ENCODE measurements at places on chromosomes 12 and 14.
A peak's percentile ranks its signal among the peaks of the same experiment; 100 is the strongest.

DNA sequence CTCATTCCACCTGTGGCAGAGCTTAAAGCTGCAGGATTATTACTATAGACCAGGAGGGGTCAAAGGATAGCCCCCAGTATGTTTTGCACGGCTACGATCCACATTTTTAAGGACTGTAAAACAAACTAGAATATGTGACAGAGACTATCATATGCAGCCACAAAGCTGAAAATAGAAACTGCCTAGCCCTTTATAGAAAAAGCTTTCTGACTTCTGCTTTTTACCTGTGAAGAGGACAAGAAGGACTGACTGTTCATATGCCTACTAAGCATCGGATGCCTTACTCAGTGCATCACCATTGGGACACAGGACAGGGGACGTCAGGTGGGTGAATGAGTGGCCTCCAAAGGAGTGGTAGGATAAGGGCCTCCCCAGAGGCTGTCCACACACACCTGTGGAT is 29.8 kb downstream of the SPTB start:
- no peak for DNase-seq

DNA sequence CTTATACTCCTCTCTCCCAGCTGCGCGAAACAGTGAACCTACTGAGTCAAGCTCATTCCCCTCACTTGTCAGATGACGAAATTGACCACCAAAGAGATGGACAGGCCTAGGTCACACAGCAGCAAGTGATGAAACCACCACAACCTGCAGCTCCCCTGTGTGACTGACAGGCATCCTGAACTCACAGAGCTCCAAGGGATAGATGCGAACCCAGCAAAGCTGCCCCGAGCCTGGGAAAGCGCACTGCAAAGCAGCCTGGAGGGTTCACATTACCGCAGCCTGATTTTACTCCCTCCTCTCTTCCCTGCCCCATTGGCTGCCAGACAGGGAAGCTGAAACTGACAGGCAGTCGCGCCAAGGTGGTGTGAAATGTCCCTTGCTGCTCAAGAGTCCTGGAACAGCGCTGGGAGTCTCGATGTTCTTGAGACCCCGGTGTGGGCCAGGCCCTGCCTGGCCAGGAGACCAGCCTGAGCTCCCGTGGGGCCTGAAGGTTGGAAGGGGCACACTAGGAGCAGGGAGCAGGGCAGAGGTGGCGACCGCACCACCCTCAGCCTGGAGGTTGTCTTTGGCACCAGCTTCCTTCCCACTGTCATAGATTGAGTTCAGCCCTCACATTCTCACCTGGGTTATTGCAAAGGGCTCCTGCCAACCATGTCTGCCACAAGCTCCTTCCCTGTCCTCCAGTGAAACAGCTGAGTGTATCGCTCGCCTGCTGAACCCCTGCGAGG is 36.3 kb downstream of the SNRNP35 start:
- DNase-seq, result no peak

- DNase-seq, result no peak
Measured at GRCh38 chr14:96039633-96040311, 610 bp downstream of the C14orf132 start.

DNA sequence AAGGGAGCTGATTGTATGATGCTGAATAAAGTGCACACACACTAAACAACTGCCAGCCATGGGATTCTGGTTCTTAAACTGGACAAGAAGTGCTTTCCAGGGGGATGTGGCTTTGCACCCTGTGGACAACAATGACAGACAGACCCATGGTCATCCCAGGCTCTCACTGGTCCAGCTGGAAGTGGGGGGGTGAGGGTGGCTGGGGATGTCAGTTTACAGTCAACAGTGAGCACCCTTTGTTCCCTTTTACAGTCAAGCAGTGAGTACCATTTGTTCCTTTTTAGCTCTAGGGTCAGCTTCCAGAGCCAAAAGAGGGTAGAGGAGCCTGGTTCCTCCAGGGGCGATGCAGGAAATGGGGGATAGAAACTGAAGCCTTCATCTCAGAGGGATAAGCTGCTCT is 100.7 kb downstream of the SMOC1 start:
- DNase-seq, result no peak

- peak; percentile 17 for DNase-seq
Measured at GRCh38 chr14:61671082-61671481, 24.2 kb upstream of the HIF1A start.

- no peak for DNase-seq
Measured at GRCh38 chr14:53384073-53384472, 230.9 kb upstream of the DDHD1 start.

- no peak for DNase-seq
Measured at GRCh38 chr12:41362510-41362909, 174.4 kb downstream of the PDZRN4 start.

DNA sequence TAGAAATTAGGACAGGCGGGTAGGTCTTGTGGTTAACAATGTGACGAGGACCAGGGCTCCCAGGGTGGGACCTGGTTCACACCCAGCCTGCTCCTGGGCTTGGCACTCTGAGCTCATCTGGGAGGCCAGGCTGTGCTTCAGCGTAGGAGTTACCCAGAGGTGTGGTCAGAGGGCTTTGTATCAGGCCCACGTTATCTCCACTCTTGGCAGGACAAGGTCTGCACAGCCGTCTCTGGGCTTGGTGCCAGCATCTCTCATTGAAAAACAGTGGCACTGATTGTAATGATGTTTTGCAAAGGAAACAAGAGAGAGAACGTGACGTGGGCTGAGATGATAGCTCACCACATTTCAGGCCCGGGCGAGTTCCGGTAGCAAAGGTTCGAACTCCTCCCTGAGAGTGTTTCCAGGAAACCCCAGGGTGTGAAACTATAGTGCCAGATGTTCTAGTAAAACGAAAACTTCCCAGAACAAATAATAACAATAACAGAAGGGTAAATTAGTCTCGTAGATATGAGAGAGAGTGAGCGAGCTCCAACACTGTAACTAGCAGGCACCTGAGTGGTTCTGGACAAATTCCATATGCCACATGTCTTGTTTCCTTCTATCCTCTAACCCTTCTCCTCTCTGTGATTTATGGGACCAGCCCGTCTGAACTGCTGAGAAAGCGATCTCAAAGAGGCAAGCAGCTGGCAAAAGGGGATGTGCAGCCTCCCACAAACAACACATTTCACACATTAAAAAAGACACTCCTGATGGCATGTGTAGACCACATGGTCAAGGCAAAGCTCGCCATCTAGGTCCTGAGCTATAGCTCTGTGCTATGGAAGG is 227.3 kb downstream of the KTN1 start:
- peak; percentile 80 for DNase-seq

DNA sequence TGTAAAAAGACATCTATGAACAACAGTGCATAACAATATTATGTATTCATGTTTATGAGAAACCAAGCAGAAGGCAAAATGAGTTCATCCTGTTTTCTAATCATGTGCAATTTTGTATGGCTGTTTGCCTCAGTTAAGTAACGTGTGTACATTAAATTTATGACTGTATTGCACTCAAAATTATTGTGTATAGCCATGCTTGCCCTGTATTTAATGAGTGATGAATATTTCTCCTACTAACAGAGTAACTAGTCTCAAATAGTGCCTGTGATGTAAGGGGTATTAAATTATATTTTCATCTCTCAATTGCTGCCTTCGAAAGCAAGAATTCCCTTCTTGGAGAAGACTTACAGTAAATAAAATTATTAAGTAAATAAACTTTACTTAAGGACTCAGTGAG is 154.2 kb downstream of the NOVA1 start:
- no peak for DNase-seq

DNA sequence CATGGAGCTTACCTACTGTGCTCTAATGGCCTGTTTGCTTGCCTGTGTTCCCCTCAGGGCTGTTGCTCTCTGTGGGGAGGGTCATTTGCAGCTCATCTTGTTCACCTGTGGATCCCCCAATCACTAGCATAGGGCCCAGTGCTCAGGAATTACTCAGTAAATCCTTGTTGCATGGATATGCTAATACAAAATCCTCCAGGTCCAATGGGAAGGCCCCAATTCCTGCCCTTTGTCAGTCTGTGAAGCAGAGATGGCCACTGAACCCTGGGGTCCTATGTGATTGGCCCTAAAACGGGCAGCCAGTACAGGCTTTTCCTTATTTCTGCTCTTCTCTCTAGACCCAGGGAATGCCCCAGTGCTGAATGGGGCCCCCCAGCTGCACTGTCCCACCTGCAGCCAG is 44.1 kb downstream of the FOS start:
- DNase-seq, result no peak

- DNase-seq, result no peak
Measured at GRCh38 chr12:127358888-127359287, 908.1 kb upstream of the TMEM132C start.

DNA sequence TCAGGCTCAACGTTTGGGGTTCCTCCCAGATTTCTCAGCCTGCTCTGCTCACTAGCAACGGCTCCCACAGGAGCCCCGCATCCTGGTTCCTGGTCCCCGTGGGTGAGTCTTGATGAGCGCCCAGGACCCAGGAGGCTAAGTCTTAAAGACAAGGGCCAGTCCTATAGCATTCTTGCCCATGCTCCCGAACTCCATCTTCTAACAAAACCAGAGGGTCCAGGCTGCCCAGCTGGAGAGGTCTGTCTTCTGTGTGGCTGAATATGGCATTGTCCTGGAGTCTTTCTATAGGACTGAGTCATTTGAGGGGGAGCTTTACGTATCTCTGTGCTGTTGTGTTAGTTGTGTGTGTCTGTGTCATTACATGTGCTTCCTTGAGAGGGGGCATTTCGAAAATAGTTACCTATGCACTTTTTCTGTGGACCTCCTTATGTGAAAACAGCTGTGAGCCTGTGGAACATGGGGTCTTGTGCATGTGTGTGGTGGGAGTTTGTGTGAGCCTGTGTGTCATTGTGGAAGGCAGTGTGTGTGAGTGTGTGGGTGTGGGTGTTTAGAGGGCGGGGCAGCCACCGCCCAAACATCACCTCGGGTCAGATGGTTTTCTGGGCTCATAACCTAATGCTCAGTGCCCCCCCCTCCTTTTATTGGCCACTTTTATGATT is 9.1 kb upstream of the TBX5 start:
- no peak for DNase-seq

GRCh38 chr14:62436261-62436660 is 609.0 kb downstream of the KCNH5 start:
- no peak for DNase-seq

DNA sequence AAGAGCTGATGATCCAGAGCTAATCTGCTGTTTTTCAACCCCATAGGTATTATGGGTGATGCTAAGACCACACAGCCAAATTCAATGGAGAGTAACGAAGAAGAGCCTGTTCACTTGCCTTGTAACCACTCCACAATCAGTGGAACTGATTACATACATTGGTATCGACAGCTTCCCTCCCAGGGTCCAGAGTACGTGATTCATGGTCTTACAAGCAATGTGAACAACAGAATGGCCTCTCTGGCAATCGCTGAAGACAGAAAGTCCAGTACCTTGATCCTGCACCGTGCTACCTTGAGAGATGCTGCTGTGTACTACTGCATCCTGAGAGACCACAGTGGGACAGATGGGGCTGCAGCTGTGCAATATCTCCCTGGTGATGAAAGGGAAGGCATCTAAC is 386.0 kb downstream of the DAD1 start:
- no peak for DNase-seq

DNA sequence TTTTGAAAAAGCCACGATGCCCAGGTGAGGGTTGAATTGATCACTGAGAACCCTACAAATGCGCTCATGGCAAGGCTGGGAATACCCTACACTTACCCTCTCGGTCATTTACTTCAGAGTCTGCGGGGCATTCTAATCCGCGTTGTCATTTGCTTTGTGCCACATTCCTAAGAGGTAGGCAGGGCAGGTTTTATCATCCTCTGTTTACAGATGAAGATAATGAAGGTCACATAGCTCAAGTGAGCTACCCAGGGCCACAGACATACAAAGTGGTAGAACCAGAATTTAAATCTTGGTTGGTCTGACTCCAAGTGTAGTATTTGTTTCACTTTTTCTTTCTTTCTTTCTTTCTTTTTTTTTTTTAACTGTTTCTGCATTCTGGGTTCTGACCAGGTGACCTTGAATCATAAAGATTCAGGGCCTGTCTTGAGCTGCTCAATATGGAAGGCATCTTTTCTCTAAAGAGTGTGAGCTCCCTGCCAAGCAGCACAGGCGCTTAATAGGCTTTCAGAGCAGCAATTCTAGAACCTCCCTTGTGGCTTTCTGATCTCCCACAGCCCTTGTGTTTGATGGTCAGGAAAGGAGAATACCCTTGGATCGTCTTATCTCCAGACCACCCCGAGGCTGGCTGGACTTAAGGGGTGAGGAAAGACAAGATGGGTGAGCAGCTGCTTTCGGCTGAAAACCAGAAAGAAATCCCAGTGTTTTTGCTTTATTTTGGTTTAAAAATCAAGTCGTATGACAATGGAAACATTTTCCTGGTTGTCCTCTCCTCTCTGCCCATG is 662 bp upstream of the BATF start:
- no peak for DNase-seq

- no peak for DNase-seq
Measured at GRCh38 chr14:23174296-23175184, 8.9 kb downstream of the SLC7A8 start.

DNA sequence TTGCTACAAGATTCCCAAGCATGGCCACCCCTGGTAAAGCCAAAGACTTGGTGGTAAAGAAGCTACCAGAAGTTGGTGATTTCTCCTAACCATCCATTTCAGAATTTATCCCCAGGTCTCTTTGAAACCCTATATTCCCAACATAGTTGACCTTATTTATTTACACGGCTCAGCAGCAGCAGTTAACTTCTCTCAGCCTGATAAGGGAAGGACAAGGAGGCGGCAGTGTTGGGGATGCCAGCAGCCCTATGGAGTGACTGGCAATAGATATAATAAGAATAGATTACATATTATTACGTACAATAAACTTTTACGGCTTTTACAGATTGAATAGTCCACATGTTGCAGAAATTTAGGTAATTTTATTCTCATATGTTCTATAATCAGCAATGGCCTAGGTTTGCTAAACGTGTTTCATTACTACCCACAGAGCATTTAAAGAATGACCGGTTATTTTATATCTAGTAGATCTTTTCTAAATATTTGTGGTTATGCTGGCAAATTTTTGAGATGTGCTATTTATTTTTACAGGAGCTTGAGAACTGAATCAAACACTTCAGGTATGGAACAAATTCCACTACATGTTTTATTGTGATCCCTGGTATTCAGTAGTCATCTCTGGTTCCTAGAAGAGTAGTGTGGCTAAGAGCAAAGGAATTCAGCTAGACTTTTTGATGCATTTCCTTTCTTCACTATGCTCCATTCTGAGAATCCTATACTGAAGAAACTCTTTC is 19.8 kb upstream of the PALS1 start:
- DNase-seq, result no peak

GRCh38 chr12:129641926-129642325 is 261.9 kb downstream of the TMEM132D start:
- no peak for DNase-seq

All from activated gamma-delta T cell treated with Interleukin-2 at 50 U/mL for 16 hours (primary cell).